ENCODE measurements at places on chromosomes 5 and 9.

- DNase-seq, result peak; percentile 37
These were observed 277.6 kb upstream of the EFNA5 start for GRCh38 chr5:107948377-107948776.

- DNase-seq, result no peak
These were observed 222.7 kb upstream of the PRR16 start for GRCh38 chr5:120241400-120241799.

GRCh38 chr9:91119142-91119541, 242.6 kb downstream of the AUH start:
- DNase-seq, result no peak

GRCh38 chr5:59798862-59799667, 94.5 kb downstream of the PDE4D start:
- peak; percentile 59 for DNase-seq
